Frontal cortex (tissue), 4 donors: ENCODE measurements at places on chromosomes 12 and 14.
A peak's percentile ranks its signal among the peaks of the same experiment; 100 is the strongest.

DNA sequence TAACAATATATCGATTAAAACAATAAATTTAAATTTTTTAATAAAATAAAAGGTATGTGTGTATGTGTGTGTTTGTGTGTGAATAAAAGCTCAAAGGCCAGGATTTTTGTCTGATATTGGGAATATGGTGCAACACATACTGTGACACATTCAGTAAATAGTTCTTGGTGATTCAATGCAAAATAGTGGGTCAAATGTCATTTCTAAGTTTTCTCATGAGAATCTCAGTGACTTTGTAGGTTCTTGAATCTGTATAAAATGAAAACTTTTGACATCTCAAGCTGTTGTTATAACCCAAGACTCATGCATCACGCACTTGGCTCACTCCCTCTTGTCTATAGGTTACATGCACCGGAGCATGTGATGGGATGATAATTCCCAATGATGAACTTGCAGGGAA is 16.2 kb upstream of the MED6 start:
- DNase-seq, result no peak

- no peak for DNase-seq
Measured at GRCh38 chr14:58824106-58824505, 186.3 kb downstream of the DACT1 start.

- peak; percentile 45 for DNase-seq
Measured at GRCh38 chr14:90382491-90383125, 14.2 kb upstream of the CALM1 start.

- no peak for DNase-seq
Measured at GRCh38 chr14:87712396-87713090, 280.4 kb downstream of the GALC start.

DNA sequence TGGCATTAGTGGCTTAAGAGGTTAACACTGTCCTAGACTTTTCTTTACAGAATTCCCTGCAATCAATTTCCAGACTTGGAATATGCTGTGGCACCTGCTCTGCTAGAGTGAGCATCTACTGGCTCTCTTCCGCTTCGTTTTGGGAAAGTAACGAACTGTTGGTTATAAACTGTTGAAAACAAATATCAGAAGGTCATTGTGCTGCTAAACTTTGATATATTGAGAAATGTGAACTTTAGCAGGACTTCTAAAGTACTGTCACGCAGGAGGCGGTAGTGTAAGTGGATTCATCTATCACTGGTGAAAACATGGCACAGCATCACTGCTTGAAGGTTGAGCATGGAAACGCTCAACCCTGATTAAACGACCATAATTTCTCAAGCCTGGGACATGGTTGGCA is 348.9 kb downstream of the FLRT2 start:
- no peak for DNase-seq

DNA sequence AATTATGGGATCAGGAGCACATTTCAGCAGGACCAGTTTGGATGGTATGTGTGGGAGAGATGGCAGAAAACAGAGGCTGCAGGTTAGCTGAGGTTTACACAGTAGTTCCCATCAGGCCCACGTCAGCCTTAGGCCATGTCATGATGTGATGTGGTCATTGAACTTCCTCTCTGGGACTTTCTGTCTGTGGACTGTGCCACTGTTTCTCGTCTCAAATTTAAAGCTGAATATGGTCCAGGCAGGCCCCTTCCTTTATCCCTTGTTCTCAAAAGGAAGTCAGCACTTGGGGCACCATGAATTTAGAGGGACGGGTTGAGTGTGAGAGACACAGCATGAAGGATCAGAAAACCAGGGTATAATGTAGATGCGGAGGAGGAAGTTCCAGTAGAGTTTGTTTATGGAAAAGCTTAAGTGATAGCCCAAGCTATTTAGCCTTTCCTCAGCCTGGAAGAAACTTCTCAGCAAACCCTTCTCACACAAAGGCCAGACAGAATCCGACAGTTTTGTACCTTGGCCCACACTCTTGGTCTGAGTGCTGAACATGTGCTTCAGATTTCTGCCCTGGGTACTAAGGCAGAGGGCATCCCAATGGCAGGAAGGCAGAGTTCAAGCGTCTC is 3.6 kb upstream of the IGFBP6 start:
- no peak for DNase-seq

DNA sequence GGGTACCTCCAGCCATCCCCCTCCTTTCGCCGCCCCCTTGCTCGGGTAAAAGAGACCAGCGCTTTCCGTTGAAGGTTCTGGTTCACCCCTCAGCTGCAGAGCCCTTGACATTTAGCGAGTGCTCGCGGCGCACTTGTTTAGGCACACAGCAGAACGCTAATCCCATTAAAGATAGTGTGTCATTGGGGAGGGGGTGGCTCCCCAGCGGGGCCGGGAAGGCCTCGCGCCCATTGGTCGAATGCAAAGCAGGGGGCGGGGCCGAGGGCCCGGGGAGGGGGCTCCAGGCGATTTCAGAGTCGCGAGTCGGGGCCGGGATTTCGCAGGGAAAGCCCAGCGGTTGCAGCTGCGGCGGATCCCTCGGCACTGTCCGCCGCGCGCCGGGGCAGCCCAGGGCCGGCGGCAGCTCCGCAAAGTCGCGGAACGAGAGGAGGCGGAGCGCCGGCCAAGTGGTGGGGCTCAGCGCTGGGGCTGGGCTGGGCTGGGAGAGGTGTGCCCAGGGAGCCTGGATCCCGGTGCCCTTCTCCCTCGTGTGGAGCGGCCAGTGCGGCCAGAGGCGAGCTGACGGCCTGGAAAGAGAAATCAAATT is 122.9 kb downstream of the TSPAN9 start:
- DNase-seq, result peak; percentile 65

- no peak for DNase-seq
Measured at GRCh38 chr14:104925855-104926609, 1.4 kb downstream of the PLD4 start.

DNA sequence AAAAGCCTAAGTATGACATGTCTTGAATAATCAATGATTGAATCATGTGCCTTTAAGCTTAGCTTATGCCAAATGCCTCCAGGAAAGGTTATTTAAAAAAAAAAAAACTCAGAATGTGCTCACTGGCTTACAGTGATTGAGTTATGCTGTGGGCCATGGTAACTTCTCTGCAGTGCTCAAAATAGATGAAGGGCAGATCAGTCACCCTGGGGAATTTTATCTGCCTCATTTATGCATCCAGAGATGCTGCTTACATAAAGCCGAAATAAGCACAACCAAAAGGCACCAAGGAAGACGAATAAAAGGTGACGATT is 118.7 kb upstream of the MDM1 start:
- DNase-seq, result no peak

- peak; percentile 44 for DNase-seq
Measured at GRCh38 chr12:13390381-13390861, 193.9 kb downstream of the EMP1 start.

GRCh38 chr12:113061061-113061694 is 4.6 kb downstream of the DTX1 start:
- no peak for DNase-seq

DNA sequence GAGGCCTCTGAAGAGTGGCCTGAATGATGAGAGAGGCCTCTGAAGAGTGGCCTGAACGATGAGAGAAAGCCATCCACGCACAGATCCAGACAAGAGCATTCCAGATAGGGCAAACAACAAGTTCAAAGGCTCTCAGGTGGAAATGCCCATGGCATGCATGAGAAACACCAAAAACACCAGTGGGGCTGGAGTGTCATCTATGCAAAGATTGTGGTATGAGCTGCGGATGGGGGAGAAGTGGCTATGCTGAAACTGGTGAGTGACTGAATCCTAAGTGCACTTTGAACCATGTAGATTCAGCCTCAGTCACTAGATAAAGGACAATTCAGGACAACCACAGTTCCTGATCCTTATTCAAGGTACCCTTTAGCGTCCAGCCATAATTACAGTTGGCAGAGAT is 79.4 kb upstream of the GZMB start:
- DNase-seq, result no peak

DNA sequence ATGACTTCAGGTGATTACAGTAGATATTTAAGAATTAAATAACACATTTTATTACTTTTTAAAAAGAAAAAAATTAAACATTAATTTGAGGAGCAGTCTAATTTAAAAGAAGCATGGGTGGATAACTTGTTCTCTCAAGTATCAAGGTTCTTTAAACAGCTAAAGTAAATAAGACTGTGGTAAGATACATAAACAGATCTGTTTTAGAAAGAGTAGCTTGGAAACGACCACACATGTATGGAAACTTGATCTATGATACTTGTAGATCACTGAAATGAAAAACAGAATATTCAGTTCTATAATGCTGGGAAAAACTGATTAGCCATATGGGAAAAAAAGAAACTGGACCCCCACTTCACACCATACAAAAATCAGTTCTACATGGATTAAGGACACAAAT is 36.0 kb downstream of the TC2N start:
- DNase-seq, result no peak
